ENCODE measurements at places on chromosomes 16 and 17. TPM values are rescaled to one million over a fixed set of nuclear protein-coding genes. Genes with fewer than 3 reads are reported as not detected.

Gene KRT24
- not detected for total RNA-seq

Gene KRT23
- total RNA-seq = not detected

Gene IL34
- total RNA-seq = not detected

Gene ENO3
- total RNA-seq = 5.5 TPM

Gene MAZ
- 182 TPM for total RNA-seq

Gene MT1G
- 4.3 TPM for total RNA-seq

Gene TBC1D3K
- 0.33 TPM for total RNA-seq

Gene ANKS4B
- not detected for total RNA-seq

Gene G6PC1
- total RNA-seq = under 0.01 TPM

Gene IKZF3
- not detected for total RNA-seq

Gene CACNA1G
- not detected for total RNA-seq

Gene EPX
- total RNA-seq = not detected

Gene KRT16
- 0.69 TPM for total RNA-seq

Gene MPP3
- total RNA-seq = 5.4 TPM

Gene PERCC1
- total RNA-seq = not detected

Gene CLEC18B
- 1.0 TPM for total RNA-seq

Gene ABCA9
- total RNA-seq = 0.62 TPM

Gene TMEM92
- not detected for total RNA-seq

Gene IRX6
- 2.8 TPM for total RNA-seq

Gene APOBR
- not detected for total RNA-seq

Gene ABHD15
- total RNA-seq = 10.0 TPM
